Stimulated activated CD8-positive, alpha-beta memory T cell treated with anti-CD3 and anti-CD28 coated beads, Interleukin-12 subunit alpha, Interleukin-12 subunit beta, amount 100 ng/mL, for 1 hour (primary cell): ENCODE measurements at places on chromosomes 2 and 18.

- DNase-seq, result no peak
Observed at GRCh38 chr2:179642462-179642861, 218.9 kb downstream of the ZNF385B start.

GRCh38 chr2:7984693-7985353 is 697.0 kb upstream of the ID2 start:
- DNase-seq, result no peak

- DNase-seq, result no peak
Observed at GRCh38 chr2:164569378-164569777, 51.9 kb downstream of the GRB14 start.

- no peak for DNase-seq
Observed at GRCh38 chr2:46490521-46491141, 11.3 kb downstream of the TMEM247 start.

DNA sequence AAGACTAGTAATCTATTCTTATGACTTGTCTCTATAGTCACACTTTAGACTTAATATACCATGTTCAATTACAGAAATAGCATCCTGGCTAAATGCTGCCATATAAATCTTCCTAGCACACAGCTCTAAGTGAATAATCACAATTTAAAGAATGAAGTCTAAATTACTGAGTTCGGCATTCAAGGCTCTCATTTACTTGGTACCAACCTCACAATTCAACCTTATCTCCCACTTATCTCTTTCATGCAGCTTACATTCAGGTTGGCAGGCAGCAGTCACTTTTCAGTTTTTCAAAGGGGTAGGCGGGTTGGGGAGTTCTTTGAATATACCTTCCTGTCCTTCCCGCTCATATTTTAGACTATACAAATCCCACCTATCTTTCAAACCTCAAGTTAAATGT is 1.5 kb downstream of the MMADHC start:
- DNase-seq, result no peak

GRCh38 chr18:12035481-12035880 is 54.2 kb downstream of the IMPA2 start:
- no peak for DNase-seq

GRCh38 chr2:216936954-216937357 is 77.1 kb upstream of the TNP1 start:
- DNase-seq, result no peak

GRCh38 chr18:77366720-77367641 is 117.3 kb downstream of the GALR1 start:
- DNase-seq, result no peak

GRCh38 chr18:33154049-33154448 is 286.5 kb downstream of the CCDC178 start:
- no peak for DNase-seq

GRCh38 chr2:200603972-200604371 is 18.2 kb downstream of the AOX1 start:
- no peak for DNase-seq

GRCh38 chr2:200090683-200091082 is 135.3 kb downstream of the MAIP1 start:
- no peak for DNase-seq

DNA sequence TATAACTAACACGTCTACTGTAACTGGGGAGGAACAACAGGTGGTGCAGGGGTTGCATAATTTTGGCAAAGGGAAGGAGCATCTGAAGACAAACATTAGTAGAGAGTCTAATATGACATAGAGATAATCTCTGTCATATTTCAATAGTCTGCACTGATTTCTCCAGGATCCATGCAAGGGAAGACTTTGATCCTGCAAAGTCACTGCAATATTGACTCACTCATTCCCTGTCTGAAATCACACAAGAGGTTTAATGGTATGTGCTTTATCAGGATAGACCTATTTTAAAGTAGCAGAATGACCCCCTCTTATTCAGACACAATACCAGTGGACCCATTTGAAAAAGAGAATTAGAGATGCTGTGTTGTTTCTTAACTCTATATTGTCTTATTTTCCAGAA is 98.7 kb upstream of the CAVIN2 start:
- no peak for DNase-seq

- no peak for DNase-seq
Observed at GRCh38 chr2:45680351-45680967, 29.0 kb downstream of the PRKCE start.

DNA sequence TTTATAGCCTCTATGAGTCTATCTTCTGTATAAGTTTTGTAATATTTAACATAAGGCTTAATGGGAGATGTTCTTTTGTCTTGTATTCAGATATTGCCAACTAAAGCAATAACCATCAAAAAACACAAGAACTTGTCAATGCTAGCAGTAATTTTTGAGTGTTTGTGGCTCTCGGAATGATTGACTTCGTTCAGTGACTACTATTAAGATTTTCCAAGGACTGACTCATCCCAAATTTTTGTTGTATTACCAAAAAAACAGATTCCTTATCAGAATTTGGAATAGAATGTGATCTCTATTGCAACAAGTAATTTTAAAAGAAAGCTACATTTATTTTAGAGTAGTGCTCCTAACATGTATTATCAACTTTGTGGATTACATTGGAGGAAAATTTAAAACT is 8.1 kb downstream of the NABP1 start:
- no peak for DNase-seq

GRCh38 chr2:15908371-15908770 is 32.0 kb upstream of the MYCN start:
- DNase-seq, result no peak

DNA sequence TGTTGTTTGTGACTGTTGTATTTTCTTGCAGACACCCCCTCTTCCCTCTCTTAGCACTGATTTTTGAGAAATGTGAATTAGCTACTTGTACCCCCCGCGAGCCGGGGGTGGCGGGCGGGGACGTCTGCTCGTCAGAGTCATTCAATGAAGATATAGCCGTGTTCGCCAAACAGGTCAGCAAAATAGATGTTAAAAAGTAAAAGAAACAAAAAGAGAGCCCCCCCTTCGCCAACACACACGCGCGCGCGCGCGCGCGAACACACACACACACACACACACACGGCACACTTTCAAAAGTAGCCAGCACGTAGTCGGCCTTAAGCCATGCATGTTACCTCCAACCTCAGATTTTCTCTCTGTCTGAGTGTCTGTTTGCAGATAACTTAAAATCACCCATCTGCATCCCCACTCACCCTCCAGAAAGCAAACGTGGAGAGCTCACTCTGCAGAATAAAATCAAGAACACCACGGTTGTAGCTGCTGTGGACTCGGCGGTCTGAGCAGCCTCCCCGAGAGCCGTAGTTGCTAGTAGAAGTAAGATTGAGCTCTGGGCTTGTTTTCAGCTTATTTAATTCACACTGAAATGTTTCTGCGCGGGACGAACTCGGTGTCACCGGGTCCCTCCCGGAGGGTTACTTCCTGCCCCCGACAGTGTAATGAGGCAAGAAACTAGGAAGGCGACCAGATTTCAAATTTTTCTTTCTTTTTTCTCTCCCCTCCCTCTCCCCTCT is 5.1 kb downstream of the MEIS1 start:
- no peak for DNase-seq

GRCh38 chr2:128028668-128029054 is 802 bp upstream of the SAP130 start:
- no peak for DNase-seq

- no peak for DNase-seq
Observed at GRCh38 chr2:152813351-152813750, 94.9 kb downstream of the ARL6IP6 start.

DNA sequence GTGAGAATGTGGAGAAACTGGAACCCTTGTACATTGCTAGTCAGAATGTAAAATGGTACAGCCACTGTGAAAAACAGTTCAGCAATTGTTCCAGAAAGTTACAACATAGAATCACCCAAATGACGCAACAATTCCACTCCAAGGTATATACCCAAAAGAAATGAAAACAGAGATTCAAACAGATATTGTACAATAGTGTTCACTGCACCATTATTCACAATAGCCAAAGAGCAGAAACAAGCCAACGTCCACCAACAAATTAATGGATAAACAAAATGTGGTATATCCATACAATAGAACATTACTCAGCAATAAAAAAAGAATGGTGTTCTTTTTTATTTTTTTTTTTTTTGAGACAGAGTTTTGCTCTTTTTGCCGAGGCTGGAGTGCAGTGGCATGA is 10.9 kb downstream of the CLASP1 start:
- no peak for DNase-seq

DNA sequence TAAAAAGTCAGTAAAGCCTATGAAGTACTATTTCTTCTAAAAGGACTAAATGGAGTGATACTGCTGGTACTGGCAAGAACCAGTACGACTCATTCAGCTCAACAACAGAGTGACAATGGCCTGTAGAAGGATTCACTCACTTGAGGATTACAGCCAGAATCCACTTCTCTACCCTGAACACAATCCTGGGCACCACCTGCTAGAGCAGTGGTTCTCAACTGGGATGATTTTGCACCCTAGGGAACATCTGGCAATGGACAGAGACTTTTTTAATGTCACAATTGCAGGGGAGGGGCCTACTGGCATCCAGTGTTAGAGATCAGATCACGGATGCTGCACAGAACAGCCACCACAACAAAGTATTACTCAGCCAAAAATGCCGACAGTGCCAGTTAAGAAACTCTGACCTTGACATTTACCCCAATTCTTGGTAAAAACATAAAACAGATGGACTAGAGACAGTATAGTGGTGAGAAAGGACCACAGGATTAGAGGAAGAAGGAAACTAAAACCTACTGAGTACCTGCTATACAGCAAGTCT is 5.0 kb downstream of the SPIRE1 start:
- no peak for DNase-seq

DNA sequence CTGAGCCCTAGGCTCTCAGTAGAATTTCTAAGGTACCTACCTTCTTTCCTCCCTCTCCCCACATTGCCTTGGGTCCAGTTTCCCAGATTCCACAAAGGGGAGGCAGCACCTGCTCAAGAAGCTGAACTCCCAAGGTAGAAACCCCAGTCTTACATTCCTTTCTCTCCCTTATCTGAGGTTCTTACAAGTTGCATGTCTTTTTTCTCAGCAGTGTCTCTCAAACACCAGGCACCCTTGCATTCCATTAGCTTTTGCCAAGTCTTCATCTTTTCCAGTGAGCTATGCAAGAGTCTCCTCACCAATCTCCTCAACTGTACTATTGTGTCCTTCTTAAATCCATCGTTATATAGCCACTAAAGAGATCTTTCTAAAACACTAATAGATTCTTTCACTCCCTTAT is 4.1 kb upstream of the NT5C1B start:
- no peak for DNase-seq

GRCh38 chr18:65227970-65228369 is 522.8 kb upstream of the CDH7 start:
- DNase-seq, result no peak

DNA sequence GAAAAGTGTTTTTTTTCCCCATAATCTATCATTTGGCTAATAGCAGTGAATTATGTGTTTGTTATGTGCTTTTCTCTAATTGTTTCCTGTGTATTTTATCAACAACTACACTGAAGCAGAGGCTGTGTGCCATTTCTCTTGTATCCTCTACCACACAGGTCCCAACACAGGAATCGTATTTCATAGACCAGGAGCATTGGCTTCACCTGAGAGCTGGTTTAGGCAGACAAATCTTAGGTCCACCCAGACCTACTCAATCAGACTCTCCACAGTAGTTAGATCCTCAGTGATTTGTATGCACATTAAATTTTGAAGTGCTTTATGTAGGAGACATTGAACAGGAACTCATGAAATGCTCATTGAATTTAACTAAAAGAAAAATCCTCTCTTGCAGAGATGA is 109.2 kb downstream of the FSHR start:
- DNase-seq, result no peak

DNA sequence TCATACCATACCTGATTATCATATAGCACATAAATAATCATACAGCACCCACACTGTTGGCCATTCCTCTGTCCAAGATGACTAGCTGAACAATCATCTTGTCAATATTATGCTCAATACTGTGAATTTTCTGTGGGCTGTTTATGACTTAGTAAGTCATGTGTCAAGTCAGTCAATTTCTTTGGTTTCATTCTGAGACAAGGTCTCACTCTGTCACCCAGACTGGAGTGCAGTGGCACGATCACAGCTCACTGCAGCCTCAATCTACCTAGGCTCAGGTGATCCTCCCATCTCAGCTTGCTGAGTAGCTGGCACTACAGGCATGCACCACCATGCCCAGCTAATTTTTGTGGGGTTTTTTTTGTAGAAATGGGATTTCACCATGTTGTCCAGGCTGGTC is 5.7 kb downstream of the MCM6 start:
- no peak for DNase-seq

DNA sequence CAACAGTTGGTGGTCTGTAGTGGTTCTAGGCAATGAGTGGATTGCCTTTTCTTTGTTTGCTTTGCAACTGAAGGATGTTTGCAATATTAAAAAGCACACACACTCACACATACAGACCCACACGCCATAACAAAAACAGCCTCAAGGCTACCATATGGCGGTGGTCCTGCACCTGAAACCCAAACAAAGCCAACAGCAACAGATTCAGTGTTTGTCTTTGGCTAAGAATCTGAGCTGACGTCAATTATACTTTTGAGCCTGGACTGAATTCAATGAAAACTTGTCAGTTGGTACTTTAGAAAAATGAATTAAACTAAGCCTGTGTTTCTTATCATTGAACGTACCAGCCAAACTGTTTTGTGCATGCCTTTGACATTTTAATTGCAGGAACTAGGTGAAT is 65.0 kb upstream of the NYAP2 start:
- no peak for DNase-seq

GRCh38 chr2:129862668-129863067 is 116.8 kb upstream of the RAB6C start:
- no peak for DNase-seq

DNA sequence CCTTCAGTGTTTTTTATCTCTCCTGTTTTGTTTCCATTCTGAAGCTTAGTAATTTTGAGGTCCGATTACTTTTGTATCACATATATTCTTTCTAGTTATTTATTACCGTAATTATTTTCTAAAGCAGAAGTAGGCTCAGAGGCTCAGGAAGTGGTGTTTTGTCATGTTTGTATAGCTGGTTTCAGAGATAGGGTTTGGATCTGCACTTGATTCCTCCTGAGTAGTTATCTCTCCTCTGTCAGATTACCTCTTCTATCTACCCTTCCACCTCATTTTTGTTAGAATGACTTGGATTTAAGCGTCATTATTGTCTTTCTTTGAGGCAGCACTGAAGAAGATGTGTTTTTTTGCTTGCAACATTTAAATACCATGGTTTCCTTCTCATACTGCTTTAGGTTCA is 95.4 kb downstream of the MTA3 start:
- DNase-seq, result no peak

DNA sequence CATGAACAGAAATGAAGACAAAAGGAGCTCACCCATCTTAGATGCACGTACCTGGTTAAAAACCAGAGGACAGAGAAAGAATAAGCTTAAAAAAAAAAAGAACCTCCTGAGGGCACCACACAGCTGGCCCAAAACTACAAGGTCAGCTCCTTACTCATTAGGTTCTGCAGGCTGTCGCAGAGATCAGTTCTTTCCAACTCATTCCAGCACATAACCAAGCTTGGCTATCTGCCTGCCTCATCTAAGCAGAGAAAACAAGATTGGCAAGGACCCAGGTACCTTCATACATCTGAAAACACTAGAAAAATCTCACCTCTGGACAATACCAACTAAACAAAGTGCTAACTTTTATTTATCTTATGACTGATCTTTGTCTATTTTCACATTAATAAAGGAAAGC is 89.9 kb downstream of the NOL10 start:
- DNase-seq, result no peak

GRCh38 chr2:97765933-97766332 is 52.6 kb downstream of the ZAP70 start:
- DNase-seq, result no peak
